Fibroblast of skin of left quadriceps (primary cell): ENCODE measurements at places on chromosomes 4 and X.

DNA sequence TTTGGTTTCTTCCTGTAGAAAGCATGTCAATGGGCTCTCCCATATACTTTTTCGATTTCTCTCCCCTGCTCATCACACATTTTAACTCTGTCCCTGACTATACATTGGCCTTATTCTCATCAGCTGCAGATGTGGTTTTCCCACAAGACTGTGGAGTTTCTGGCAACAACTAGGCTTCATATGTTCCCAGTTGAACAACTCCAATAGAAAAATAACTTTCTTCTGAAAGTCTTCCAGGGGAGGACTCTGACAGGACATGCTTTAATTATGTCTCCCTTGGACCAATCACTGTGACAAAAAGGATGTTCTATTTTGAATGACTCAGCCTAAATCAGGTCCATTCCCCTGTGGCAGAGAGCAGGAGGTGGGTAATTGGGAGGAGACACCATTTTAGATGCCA is 28.1 kb downstream of the SPANXC start:
- no peak for DNase-seq

- no peak for DNase-seq
Observed at GRCh38 chr4:151524610-151525009, 115.6 kb downstream of the FHIP1A start.

DNA sequence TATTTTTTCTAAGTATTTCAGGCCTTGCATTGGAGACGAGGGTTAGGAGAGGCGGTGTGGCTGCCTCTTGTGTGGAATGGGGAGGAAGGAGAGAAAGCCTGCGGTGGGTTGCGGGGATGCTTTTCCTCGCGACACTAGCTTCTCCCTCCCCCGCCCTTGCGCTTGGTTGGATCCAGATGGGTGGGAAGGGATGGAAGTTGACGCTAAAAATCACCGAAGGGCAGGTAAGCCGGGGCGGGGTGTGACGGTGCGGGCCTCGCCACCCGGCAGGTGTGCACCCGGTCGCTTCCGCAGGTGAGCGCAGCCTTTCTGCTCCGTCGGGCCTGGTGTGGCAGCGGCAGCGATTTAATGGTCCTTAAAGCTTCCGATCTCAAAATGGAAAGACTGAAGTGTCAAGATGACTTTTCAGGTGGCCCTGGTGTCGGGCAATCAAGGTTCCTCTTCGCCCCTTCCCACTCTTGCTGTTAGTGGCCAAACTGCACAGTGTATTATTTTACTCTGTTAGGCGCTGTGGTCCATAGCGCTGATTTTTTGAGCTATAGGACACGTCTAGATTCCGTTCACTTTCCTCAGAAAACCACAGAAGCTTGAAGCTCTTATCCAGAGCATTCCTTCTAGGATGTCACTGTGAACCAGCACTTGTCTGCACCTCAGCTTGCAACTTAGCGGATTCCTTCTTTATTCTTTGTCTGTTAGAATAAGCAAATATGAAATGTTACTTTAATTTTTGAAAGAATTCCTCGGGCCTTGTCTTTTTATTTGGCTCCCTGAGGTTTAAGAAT is 765 bp downstream of the ENOPH1 start:
- no peak for DNase-seq

DNA sequence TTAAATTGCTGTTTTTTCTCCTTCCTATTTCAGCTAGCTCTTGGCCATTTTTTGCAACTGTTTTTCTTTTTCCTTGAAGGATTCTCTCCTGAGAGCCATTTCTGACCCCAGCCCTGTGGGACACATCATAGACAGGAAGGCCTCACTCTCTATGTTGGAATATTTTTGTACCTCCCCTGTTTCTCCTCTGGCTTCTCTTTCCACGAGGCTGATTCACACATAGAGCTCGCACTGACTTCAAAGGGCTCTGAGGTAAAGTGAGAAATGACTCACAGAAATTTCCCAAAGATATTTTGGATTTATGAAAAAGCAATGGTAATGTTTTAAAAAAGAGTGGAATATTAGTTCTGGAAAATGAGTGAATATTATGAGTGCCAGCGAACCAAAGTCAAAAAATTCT is 181.7 kb upstream of the IGFBP7 start:
- DNase-seq, result no peak

DNA sequence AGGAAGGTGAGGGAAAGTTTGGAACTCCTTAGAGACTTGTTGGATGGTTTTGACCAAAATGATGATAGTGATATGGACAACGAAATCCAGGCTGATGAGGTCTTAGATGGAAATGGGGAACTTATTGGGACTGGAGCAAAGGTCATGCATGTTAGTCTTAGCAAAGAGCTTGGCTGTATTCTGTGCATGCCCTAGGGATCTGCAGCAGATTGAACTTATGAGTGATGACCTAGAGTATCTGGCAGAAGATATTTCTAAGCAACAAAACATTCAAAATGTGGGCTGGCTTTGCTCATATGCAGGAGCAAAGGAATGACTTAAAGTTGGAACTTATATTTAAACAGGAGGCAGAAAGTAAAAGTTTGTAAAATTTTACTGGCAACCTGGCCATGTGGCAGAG is 489.3 kb upstream of the DIPK2B start:
- no peak for DNase-seq

GRCh38 chr4:167274351-167274750 is 40.1 kb upstream of the SPOCK3 start:
- DNase-seq, result no peak

- DNase-seq, result no peak
Observed at GRCh38 chr4:14329228-14329627, 673.1 kb upstream of the CPEB2 start.

GRCh38 chrX:112641449-112641848 is 38.3 kb downstream of the LHFPL1 start:
- DNase-seq, result no peak

- no peak for DNase-seq
Observed at GRCh38 chr4:26028793-26029567, 115.0 kb downstream of the SMIM20 start.

GRCh38 chr4:55524844-55525571 is 21.7 kb downstream of the CLOCK start:
- peak; percentile 27 for DNase-seq

GRCh38 chr4:80321776-80322175 is 13.8 kb upstream of the CFAP299 start:
- DNase-seq, result no peak

- no peak for DNase-seq
Observed at GRCh38 chr4:77662396-77662795, 56.8 kb downstream of the CXCL13 start.

- no peak for DNase-seq
Observed at GRCh38 chrX:37753384-37753783, 26.5 kb upstream of the CYBB start.

GRCh38 chr4:186651624-186652023 is 72.0 kb downstream of the FAT1 start:
- no peak for DNase-seq

DNA sequence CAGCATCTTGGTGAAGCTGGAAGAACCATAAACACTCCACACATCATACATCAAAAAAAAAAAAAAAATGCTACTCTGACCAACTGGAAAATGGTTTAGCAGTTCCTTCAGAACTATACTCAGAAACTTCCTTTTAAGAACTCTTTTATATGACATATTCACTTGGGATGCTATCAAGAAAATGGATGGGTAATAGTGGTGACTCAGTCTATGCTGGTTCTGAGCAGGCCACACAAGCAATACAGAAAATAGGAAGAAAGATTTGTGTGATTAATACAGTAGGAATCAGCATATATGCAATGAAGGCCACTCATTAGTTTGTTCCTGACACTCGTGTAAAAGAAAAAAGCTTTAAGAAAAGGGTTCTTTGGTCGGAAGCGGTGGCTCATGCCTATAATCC is 123.5 kb upstream of the FAT4 start:
- peak; percentile 72 for DNase-seq

DNA sequence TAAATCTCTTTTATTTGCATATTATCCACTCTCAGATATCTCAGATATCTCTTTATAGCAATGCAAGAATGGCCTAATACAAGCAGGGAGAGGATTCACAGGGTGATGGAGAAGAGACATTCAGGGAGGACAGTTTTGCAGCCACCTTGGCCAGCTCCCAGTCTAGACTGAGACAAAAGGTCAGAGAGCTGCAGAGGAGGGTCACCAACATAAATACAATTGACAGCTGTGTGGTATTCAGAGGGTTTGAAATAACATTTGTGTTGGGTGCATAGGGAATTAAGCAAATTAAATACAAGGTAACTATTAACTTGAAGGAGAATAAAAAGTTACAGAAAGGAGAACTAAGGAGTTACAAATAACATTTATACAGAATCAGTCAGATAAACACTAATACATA is 189.5 kb upstream of the TAPT1 start:
- no peak for DNase-seq

GRCh38 chr4:45188501-45188900 is 462.1 kb upstream of the GNPDA2 start:
- no peak for DNase-seq

GRCh38 chrX:15816886-15817285 is 26.6 kb downstream of the ZRSR2 start:
- DNase-seq, result no peak

DNA sequence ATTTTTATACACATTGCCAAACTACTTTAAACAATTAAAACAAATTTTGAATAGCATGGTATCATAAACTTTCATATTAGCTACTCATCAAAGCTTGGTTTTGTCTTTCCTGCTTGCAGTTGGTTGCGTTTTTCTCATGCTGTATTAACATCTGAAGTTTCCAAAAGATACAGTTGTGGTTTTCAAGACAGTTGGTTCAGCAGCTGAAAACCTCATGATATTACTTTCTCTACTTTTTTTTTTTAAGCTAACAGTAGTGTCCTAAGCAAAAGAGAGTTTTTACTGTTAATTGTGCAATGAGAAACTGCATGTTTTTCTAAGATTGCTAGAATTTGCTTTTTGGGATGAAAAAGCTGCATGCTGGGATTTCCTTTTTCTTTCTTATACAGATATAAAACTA is 15.2 kb downstream of the RUFY3 start:
- DNase-seq, result no peak

DNA sequence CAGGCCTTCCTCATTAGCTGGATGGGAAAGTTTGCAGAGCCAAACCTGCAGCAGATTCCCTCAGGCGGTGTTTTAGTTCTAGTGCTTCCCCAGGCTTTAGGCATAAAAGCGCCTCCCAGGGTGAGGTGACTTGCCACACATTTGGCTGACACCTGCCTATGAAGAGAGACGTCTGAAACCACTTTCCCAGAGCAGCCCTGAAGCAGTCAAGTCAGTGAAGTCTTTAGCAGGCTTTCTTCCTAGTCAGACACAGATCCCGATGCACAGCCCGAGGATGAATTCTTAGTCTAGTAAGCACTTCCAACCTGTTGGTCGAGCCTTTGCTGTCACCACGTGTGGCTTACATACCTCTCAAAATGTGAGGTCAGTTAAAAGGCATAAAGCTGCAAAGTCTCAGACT is 484.1 kb downstream of the SMARCA1 start:
- no peak for DNase-seq

DNA sequence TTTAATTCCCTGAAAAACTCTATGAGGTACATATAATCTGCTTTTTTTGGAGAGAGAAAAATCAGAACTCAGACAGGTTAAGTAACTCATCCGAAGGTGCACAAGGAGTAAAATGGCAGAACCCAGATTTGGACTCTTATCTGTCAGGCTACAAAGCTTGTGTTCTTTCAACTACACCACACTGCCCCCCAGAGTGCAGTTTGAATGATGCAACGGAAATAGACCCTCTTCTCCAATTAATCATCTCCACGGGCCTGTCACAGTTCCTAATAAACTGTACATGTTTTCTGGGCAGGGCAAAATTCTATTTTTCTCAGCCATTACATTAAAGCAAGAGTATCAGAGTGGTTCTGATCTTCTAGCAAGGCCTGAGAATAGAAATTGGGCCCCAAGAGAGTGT is 35.3 kb upstream of the DCX start:
- no peak for DNase-seq

DNA sequence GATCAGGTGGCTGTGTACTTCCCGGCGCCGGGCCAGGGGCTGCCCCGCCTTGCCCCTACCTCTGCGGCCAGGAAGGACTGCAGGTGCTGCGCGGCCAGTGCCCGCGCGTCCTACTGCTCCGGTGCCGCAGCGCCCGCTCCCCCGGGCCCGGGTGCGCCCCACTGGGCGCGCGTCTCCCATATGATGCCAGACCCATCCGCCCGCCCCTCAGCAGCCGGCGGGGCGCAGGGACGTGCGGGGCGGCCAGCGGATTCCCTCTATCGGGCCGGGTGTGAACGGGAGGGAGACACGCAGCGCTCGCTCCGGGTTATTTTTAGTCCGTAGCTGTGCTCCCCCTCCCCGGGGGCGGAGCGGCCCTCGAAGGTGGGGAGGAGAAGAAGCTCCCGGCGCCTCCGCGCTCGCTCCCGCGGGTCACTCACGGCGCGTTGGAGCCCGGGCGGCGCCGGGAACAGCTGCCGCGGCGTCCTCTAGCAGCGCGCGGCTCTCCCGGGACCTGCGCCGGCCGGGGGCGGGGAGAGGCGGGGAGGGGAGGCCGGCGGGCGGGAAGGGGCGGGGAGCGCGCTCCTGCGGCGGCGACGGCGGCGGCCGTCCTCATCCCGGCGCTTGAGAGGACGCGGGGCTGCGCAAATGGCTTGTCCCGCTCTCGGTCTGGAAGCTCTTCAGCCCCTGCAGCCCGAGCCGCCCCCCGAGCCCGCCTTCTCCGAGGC is 103.6 kb downstream of the UCHL1 start:
- DNase-seq, result no peak

DNA sequence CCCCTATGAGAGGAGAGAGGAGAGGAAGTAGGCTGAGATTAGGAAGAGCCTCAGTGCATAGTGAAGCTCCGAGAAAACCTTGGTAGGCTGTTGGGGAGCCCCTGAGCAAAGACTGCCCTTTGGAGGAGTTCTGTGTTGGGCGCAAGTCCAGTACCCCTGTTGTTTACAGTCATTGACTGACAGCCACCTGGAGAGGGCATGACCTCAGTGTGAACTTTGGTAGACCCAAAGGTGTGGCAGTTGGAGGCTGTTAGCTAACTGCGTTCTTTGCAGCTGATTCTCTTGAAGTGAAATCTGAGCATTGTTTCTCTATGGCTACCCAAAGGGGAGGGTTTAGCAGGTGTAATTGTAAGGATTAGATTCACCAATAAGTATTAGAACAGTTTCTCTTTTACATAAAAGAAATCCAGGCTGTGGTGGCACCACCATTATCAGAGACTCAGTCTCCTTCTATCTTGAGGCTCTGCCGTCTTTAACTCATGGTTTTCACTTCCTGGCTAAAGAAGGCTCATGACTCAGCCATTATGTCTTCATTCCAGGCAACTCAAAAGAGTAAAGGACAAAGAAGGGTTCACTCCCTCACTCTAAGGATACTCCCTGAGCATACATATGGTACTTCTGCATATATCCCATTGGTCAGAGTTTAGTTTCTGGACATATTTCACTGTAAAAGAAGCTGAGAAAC is 33.4 kb downstream of the ANXA3 start:
- DNase-seq, result no peak

- no peak for DNase-seq
Observed at GRCh38 chr4:146359771-146360170, 145.4 kb downstream of the REELD1 start.

DNA sequence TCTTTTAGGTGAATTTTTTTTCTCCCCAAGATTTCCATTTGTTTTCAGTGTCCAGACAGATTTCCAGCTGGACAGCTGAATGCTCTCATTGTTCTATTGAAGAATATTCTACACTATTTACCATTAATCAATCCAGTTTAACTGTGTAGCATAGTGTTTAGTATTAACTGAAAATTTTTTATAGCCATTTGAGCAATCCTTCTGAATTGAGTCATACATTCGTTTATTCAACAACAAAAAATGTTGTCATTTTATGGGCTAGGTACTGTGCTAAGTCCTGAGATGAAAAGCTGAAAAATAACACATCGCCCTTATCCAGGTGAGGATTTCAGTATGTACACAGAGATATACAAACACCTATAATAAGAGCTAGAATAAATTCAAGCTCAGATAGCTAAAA is 223.3 kb downstream of the COL25A1 start:
- no peak for DNase-seq
